Lung (tissue), 17 donors: ENCODE measurements at places on chromosomes 1 and 21.

DNA sequence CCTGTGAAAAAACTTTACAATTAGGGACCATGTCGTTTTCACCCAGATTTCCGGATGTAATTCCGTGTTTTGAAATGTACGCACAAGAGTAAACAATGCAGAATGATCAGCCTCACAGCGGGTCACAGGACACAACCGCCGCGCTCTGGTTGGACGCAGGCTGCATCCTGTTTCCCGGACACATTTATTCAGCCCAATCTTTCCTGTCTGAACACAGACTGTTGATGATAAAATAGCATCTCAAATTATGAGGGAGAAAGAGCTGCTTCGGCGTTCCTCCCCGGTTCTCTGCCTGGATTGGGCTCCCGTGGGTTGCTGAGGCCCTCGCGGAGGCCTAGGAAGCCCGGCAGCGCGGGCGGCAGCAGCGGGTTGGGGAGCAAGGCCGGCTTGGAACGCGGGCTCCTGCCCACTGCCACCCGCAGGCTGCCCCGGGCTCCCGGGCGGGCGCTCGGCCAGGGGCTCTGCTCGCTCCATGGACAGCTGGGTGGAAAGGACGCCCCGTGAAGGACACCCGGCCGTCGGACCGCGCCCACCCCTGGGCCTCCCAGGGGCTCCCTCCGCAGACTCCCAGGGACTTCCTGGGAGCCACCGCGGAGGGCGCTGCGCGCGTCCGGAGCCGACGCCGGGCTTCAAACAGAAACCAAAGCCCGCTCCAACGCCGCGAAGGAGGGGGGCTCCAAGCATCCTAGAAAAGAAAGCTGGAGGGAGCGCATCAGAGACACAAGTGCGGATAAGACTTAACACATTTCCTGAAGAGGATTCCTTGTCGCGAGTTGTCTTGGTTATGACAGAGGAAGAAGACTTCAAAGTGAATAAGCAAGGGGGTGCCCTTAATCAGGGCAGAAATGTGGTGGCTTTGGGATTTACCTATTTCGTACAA is 122.3 kb downstream of the ESRRG start:
- DNase-seq = peak; percentile 96

DNA sequence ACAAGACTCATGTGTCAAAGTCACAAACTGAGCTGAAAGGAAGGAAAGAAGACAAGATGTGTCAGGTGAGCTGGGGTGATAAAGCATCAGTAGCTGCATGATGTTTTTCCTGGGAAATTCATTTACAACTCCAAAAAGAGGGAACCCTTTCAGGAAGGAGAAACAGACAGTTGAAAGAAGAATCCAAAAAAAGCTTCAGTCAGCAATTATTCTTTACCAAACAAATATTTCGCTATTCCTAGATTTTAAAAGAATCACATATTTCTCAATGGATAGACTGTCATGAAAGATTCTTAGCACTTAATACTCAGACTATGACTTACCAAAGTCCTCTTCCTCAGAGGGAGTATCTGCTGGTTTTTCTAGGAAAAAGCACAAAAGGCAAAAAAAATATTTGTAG is 214.7 kb downstream of the SLC44A5 start:
- DNase-seq = no peak

DNA sequence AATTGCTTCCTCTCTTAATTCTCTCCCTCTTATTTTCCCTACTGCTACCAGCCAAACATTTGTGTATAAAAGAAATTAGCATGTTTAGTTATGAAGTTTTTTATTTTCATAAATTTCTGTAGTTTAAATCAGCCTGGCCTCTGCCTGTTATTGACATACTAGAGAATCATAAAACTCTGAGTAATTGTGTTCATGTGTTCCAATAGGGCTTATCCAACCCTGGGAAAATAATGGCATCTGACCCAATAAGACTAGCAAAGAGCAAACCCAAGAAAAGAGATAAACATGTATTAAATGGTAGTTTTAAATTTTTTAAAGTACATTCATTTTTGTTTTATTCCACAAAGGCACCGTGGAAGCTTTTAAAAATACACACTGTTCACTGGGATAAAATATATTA is 404.3 kb downstream of the HLX start:
- no peak for DNase-seq

DNA sequence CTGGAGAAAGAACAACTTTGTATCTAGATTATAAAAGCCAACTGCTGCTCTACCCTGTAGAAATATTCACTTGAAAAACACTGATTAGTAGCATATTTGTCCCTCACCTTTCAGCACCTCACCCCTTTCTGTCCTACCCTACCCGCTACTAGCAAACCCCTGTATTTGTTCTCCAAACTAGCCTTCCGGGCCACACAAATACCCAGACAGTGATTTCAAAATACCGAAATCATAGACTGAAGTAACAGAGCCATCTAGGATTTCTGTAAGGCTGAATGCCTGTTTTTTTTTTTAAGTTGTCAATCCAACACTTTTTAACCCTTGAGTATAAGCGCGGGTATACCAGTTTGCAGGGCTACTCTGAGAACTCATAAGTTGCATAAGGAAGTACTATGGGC is 398 bp upstream of the DPT start:
- DNase-seq = no peak

GRCh38 chr1:207891148-207891547 is 19.8 kb downstream of the CD34 start:
- no peak for DNase-seq

DNA sequence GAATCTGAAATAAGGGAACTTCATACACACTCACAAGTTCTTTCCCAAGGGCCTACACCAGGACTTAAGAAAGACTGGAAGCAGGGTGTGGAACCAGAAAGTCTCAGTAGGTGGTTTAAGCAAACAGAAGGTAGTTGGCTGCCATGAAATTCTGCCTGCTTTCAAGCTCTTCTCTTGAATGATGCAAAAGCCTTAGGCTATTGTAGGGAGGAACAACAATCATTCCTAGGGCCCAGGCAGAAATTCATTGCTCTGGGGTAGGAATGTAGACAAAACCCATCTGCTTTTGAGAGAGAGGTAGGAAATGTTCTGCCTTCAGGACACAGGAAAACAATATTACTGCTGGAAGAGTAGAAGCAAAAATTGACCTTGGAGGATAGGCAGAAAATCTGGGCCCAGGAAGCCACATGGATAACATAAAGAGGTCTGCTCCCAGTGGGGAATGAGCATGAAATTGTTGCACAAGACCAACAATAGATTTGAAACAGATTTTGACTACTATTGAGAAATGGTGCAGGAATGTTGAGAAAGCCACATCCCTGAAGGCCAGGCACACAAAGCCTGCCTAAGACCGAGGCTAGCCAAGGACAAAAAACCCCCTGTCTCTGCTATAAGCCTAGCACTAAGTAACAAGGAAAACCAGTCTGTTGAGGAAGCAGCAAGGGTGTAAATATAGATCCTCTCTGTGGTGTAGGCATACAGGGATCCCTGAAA is 22.7 kb upstream of the SFT2D2 start:
- DNase-seq = peak; percentile 20

- no peak for DNase-seq
Observed at GRCh38 chr1:55635856-55636255, 420.7 kb upstream of the USP24 start.

GRCh38 chr1:204904228-204904810 is 33.7 kb downstream of the NFASC start:
- DNase-seq = no peak

DNA sequence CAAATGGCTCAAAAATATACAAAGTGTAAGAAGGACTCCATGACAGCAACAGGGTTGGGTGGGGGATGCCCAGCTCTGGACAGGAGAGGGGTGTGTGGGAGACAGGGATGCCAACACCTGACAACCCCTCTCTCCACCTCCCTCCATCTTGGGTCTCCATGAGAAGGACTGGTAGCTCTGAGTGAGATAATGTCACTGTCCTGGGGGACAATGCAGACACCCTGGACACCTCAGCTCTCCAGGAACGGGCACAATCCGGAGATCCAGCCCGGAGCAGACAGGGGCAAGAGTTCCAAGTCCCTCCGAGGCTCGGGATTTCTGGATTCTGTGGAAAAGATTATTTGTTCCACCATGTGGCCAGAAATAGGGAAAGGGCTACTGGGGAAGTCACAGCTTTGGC is 122.5 kb downstream of the GLIS1 start:
- DNase-seq = no peak

DNA sequence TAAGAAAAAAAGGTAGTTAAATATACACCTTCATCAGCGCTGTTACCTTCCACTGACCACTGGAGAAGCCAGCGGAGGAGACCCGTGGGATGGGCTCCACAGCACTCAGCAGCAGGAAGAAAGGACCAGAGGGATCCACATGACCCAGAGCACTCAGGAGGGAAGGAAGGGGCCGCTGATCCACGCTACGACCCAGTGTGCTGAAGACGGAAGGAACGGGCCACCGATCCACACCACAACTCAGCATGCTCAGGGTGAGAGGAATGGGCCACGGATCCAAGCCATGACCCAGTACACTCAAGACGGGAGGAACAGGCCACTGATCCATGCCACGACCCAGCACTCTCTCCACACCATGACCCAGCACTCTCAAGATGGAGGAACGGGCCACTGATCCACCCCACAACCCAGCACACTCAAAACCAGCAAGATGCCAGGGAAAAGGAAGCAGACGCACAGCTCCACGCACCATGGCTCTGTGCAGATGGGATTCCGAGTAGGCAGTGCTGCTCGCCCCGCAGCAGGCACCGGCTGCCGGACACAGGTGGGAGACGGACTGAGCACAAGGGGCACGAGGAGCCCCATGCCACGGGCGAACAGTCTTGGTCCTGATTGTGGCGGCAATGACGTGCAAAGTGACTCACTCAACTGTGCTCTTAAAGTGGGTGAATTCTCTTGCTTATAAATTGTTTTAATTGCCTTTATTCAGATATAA is 8.7 kb downstream of the WRAP73 start:
- DNase-seq = no peak

DNA sequence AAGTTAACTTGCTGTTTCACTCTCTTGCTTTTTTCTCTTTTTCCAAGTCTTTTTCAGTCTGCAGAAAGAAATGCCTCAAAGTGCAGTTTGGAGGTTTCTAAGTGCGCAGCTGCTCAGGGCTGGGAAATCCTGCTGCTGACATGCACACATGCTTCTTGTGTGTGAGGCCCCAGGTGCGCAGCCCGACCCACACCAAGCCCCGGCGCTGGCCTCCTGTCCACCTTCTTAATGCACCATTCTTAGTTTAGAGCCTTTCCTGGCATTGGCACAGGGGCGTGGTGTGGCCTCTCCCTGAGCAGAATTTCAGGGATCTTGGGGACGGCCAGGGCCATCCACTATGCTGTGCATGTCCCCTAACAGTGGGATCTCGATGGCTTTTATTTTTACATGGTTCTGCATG is 315.2 kb downstream of the CAMTA1 start:
- no peak for DNase-seq

GRCh38 chr1:180951186-180951745 is 38.6 kb downstream of the KIAA1614 start:
- no peak for DNase-seq

DNA sequence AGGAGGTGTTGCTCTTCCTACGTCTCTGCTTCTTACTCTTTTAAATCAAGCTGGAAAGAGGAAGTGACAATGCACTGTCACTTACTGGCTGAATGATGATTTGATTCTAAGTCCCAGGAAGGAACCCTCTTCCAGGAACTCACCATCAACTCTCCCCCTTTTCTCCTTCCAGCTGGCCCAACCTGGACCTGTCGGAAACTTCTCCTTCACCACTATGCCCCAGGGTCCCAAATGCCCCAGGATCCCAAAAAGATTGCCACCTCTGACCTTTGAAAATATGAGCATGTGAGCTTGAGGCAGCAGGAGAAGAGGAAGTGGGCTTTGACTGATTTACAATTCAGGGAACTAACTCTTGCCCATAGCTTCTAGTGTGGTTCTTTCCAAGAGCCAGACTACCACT is 5.3 kb upstream of the ADAMTS5 start:
- no peak for DNase-seq

DNA sequence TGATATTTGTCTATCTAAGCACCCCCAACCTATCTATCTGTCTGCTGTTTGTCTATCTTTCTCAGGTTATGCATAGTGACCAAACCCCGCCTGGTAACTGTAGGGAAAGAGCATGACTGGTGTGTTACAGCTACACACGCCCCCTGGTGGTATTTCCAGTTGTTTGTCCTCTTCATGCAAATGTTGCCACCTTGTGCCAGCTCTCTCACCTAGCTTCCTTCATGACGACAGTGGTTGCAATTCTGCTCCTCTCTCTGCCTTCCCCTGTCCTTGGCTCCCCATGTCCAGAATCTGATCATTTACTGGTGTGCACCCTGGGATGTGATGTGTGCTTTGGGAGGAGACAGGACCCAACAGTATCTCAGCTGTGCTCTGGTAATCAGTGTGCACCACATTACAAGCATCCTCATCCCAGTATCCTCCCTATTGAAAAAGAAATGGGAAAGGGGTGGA is 8.1 kb upstream of the INKA2 start:
- DNase-seq = peak; percentile 56

GRCh38 chr1:212727386-212728181 is 27.9 kb upstream of the BATF3 start:
- no peak for DNase-seq

DNA sequence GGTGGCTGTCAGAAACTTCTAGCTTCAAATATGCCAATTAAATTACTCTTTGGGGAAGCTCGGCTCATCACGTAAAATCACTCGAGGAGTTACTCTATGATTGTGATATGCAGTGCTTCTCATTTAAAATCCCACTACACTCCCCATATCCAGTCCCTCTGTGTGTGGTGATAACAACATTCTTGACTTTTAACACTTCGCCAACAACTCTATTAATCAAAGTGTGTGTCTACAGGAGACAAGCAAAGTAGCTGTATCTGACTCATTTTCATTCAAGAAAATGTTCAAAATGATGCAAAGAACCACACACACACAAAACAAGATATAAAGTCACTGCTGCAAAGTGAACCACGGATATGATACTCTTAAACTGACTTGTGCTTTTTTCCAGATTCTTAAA is 341.3 kb downstream of the DSCAM start:
- DNase-seq = no peak

GRCh38 chr1:36576118-36576517 is 93.4 kb upstream of the CSF3R start:
- peak; percentile 66 for DNase-seq

- peak; percentile 99 for DNase-seq
Observed at GRCh38 chr21:31538816-31539215, 120.7 kb upstream of the SOD1 start.

GRCh38 chr1:117130526-117130925 is 9.0 kb upstream of the TRIM45 start:
- DNase-seq = no peak

DNA sequence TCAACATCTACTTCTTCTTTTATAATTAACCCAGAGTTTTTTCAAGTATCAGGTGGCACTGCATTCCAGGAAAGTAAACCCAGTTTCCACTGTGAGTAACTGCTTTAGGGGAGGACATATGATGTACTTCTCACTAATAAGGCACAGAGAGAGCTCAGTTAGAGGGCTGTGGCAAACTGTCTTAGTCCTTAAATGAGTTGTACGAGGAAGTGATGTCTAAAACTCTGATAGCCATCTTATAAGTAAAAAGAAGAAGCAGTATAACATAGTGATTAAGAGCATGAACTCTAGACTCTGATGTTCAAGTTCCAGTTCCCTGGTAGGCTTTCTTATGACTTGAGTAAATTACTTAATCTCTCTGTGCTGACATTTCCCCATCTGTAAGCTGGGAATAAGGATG is 58.7 kb upstream of the PTGS2 start:
- no peak for DNase-seq

GRCh38 chr1:175361476-175361875 is 168.9 kb upstream of the KIAA0040 start:
- DNase-seq = no peak

GRCh38 chr1:233497679-233498078 is 116.2 kb upstream of the KCNK1 start:
- no peak for DNase-seq

- no peak for DNase-seq
Observed at GRCh38 chr1:1853593-1854257, 37.2 kb downstream of the GNB1 start.

- no peak for DNase-seq
Observed at GRCh38 chr1:236164273-236164672, 21.9 kb downstream of the GPR137B start.
